ENCODE measurements at places on chromosomes 4 and X.
A peak's percentile ranks its signal among the peaks of the same experiment; 100 is the strongest.

DNA sequence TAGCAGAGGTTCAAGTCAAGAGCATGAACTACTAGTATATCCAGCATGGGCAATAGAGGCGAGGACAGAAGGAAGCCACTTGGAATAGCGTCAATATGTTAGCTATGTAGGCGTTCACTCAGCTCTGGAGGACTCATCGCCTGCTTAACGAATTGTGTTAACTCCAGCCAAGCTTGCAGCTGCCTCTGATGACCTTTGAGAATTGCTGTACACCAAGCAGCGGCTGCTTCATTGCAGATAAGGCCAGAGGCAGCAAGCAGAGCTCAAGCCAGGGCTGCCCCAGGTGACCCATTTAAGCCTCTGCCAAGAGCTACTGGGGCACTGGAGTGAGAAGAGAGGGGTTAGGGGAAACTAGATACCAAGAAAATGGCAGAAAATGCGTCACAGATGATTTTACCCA, 160.2 kb upstream of the IGFBP7 start:
- no peak for DNase-seq

GRCh38 chrX:42714981-42715700, 62.8 kb downstream of the PPP1R2C start:
- DNase-seq, result peak; percentile 41

DNA sequence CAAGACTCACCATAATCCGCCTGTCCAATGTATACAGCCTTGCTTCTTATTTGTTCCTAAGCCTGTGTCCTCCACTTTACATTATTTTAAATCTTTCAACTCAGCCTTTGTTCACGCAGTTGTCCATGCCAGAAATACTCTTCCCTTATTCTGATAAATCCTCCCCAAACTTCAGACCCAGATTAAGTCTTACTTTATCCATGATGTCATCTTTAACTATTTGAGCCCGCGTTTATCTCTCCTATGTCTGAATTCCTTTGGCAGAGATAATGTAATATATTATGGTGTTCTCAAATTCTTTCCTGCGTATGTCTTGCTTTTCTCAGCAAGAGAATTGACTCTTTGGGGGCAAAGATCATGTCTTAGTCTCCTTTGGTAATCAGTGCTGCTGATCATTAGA, 129.6 kb downstream of the LUZP4 start:
- DNase-seq, result no peak

- DNase-seq, result no peak
These were observed 6.6 kb upstream of the GUF1 start for GRCh38 chr4:44671636-44672035.

DNA sequence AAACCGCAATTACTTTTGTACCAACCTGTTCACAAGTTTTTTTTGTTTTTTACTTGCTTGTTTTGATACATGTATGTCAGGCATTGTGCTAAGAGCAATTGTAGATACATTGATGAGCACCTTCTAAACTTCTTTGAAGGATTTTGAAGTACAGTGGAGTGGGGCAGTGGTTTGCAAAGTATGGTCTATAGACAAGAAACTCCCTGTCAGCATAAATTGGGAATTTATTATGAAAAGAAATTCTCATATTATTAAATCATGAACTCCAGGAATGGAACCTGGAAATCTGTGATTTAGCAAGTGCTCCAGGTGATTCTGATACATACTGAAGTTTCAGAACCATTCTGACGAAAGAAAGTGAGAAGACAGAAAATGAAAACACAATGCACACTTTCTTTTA, 733.4 kb downstream of the C4orf33 start:
- no peak for DNase-seq

- DNase-seq, result no peak
These were observed 323.9 kb upstream of the CASK start for GRCh38 chrX:42247241-42247640.

GRCh38 chrX:107154787-107155620, 36.4 kb upstream of the RBM41 start:
- DNase-seq, result peak; percentile 1

- no peak for DNase-seq
These were observed 28.9 kb downstream of the CASP3 start for GRCh38 chr4:184620212-184620867.

DNA sequence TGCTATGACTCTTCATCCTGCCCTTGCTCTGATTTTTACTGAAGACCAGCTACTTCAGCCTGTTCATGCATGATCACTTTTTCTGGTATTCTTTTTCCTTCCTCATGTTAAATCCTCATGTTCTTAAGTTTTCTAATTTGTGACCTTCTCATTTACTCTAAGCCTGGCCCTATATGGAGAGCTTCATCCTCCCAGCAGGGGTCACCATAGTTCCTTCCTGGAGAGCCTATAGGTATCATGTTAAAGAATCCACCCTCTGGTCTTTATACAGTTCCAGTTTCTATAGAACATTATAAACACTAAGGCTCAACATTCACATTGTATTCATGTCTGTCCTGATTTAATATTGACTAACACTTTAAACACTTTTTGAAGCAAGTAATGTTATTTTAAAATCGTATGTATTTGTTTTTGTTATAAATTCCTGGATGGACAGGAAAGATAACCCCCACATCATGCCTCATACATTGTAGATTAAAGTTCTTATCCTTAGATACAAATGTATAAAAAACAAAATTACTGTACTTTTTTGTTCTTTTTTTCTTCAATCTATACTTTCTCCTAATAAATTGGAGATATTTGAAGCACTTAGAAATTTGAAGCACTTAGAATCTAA, 53.8 kb upstream of the OTUD4 start:
- DNase-seq, result peak; percentile 39

DNA sequence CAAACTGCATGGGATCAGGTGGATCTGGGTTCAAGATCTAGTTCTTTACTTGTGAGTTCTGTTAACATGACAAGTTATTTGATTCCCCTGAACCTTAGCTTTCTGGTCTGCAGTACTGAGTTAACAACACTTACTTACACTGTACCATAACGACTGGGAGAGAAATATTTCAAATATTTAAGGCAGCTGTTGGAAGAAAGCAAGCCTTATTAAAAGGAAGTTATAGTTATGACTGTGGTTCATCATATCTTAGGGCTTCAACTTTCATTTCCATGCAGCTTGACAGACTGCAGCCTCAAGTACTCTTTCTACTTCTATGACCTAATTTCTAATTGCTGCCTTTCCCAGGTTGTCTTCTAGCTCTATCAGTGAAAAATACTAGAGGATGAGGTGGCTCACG, 40.0 kb upstream of the PDGFRA start:
- DNase-seq, result no peak

GRCh38 chr4:125072269-125072668, 242.5 kb upstream of the FAT4 start:
- no peak for DNase-seq

DNA sequence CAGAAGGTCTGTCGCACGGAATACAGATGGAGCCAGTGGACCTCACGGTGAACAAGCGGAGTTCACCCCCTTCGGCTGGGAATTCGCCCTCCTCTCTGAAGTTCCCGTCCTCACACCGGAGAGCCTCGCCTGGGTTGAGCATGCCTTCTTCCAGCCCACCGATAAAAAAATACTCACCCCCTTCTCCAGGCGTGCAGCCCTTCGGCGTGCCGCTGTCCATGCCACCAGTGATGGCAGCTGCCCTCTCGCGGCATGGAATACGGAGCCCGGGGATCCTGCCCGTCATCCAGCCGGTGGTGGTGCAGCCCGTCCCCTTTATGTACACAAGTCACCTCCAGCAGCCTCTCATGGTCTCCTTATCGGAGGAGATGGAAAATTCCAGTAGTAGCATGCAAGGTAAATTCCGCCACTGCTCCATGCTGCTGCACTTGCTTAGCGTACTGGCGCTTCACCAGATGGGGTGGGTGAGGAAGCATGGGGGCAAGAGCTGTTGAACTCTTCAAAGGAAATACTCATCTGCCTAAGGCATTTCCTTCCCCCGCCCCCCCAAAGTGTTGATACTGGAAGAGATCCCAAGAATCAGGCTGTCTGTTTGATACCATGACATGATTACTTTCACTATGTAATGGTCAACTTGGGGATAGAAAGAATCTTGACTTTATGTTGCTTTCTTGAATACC, 24.8 kb downstream of the KLF3 start:
- DNase-seq, result no peak

DNA sequence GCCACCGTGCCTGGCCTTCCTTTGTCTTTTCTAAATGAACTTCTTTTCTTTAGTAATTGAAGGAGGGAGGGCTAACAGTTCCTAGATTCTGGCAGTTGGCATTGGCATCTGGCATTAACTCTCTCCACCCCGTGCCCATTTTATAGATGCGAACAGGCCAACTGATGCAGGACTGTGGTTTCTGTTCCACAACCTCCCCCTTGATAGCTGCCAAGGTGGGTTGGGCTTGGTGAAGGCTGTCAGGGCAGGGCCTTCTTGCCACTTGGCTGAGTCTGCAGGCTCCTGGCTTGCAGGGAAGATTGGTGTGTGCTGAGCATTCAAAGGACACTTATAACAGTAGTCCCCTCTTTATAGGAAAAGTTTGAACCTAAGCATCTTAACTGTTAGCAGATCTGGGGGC, 4.3 kb downstream of the SOWAHD start:
- no peak for DNase-seq

GRCh38 chrX:110242371-110242770, 75.5 kb downstream of the AMMECR1 start:
- no peak for DNase-seq

- DNase-seq, result no peak
These were observed 4.0 kb downstream of the JAKMIP1 start for GRCh38 chr4:6196324-6196723.

DNA sequence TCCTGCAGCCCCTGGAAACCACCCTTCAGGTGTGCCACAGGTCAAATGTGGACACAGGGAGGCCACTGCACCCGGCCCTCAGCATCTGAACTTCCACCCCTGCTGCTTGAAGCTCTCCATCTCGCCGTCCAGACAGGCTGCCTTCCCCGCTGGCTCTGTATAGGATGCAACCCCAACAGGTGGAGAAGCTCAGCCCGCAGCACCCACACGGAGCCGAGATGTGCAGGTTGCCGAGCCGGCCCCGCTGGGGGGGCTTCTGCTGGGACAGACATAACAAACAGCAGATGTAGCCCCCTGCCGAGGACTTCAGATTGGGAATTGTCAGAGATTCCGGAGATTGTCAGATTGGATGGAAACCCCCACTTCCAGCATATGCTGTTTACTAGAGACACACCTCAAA, 20.5 kb downstream of the TMEM187 start:
- no peak for DNase-seq

- no peak for DNase-seq
These were observed 121.7 kb downstream of the TEX13A start for GRCh38 chrX:105098812-105099211.

DNA sequence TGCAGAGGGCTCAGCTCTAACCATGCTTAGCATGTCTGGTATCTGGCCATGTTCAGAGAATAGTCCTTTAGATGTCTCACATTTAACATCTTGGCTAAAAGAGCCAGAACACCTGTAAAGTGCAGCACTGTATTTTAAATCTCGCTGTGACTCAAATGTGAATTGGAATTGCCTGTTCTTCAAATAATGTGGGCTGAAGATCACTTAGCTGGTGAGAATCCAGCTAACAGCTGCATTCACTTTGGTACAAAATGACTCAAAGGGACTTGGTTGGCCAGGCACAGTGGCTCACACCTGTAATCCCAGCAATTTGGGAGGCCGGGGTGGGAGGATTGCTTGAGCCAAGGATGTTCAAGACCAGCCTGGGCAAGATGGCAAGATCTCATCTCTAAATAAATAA, 63.5 kb upstream of the PLAC8 start:
- no peak for DNase-seq

DNA sequence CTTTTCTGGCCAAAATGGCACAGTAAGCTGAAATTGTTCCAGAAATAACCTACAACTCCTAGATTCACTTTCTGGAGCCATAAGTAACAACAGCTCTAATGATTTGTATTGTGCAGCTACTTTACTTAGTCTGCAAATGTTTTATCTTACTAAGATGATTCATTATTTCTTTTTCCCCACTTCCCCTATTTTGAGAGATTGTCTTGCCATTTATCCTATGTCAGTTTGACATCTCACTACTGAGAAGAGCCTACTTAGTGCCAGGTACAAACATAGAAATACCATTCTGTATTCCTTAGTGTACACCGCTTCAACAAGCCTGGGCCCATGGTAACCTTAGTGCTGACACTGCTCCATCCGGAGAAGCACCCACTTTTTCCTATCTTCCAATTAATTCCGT, 13.8 kb upstream of the STK26 start:
- no peak for DNase-seq

- no peak for DNase-seq
These were observed 11.7 kb downstream of the TLR7 start for GRCh38 chrX:12878536-12878935.

DNA sequence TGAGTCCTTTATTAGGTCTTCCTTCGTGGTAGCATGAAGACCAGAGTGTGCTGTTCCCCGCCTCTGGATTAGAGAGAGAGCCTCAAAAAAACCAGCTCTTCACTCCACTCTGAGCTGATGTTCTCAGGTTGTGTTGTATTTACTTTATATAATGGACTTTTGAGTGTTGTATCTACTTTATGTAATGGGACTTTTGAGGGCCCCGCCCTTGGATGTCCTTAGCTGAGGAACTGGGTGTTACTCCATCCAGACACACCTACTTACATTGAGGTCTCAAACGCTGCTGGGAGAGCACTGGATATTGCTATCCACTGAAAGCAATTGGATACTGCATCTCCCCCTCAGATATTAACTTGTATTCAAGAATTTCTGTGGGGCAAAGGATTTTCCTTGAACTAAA, 28.2 kb downstream of the ATP8A1 start:
- no peak for DNase-seq

DNA sequence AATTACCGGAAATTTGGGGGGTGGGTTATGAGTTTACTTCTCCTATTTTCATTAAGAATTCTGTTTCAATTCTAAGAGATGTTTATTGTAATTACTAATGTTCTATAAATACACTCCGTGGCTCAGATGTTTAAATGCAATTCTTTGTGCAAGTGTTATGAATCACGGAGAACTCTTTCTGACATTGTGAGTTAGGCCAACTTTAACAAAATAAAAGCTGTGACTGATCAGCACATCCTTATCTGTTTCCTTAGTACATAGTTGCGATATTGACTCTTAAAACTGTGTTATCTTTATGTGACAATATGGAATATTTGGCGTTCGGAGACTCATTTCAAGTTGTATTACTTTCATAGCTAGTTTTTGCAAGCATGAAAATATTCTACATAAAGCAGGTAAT, 902 bp downstream of the KLHL4 start:
- no peak for DNase-seq

DNA sequence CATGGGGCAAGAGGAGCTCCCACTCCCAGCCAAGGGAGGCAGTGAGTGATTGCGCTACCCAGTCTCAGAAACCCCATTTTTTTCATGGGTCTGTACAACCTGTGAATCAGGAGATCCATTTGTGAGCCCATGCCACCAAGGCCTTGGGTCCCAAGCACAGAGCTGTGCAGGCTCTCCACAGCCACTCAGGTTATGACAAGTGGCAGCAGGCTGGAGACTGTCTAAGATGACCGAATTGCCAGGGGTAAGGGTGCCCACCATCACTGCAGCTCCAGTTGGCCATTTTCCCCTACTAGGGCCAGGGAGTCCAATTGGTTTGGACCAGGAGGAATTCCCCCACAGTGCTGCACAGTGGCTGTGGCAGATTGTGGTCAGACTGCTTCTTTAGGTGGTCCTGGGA, 407.5 kb upstream of the KLHL4 start:
- DNase-seq, result no peak

GRCh38 chrX:16897445-16897844, 27.3 kb upstream of the RBBP7 start:
- no peak for DNase-seq
